ENCODE measurements at places on chromosomes 5 and 9. TPM values are rescaled to one million over a fixed set of nuclear protein-coding genes. Genes with fewer than 3 reads are reported as not detected.

GRCh38 chr9:34783951-34784487 is 74.1 kb upstream of the CCL21 start:
- no peak overlapping the region for H3K27ac ChIP-seq
- no peak for DNase-seq
- H3K4me3 ChIP-seq = no peak overlapping the region
- peaks cover 5% of the 10 kb centered on the region for H3K4me1 ChIP-seq
- no peaks in the 10 kb centered on the region for H3K36me3 ChIP-seq
- no peaks in the 10 kb centered on the region for H3K27me3 ChIP-seq

- peak overlapping the region; percentile 87 for H3K27ac ChIP-seq
- no peaks in the 10 kb centered on the region for H3K27me3 ChIP-seq
- H3K4me3 ChIP-seq = no peak overlapping the region
- peaks cover 18% of the 10 kb centered on the region for H3K36me3 ChIP-seq
Measured at GRCh38 chr5:68289498-68289897, 73.9 kb downstream of the PIK3R1 start.

GRCh38 chr9:121885345-121885901 is 207.7 kb downstream of the TTLL11 start:
- no peak for DNase-seq
- H3K36me3 ChIP-seq = no peaks in the 10 kb centered on the region
- no peaks in the 10 kb centered on the region for H3K27me3 ChIP-seq
- H3K4me3 ChIP-seq = no peak overlapping the region

The FBLL1 gene
- total RNA-seq = 0.17 TPM

- H3K4me3 ChIP-seq = no peak overlapping the region
- H3K4me1 ChIP-seq = no peaks in the 10 kb centered on the region
- no peaks in the 10 kb centered on the region for H3K27me3 ChIP-seq
- DNase-seq = no peak
- no peaks in the 10 kb centered on the region for H3K36me3 ChIP-seq
Measured at GRCh38 chr5:169778622-169779596, 141.8 kb downstream of the DOCK2 start.

- DNase-seq = no peak
- H3K27ac ChIP-seq = peak overlapping the region; percentile 18
- peaks cover 20% of the 10 kb centered on the region for H3K4me1 ChIP-seq
- H3K36me3 ChIP-seq = peaks cover 2% of the 10 kb centered on the region
- no peaks in the 10 kb centered on the region for H3K27me3 ChIP-seq
Measured at GRCh38 chr9:125160750-125161149, 17.4 kb upstream of the SCAI start.

- no peak for DNase-seq
- H3K27ac ChIP-seq = no peak overlapping the region
- H3K36me3 ChIP-seq = no peaks in the 10 kb centered on the region
- no peak overlapping the region for H3K4me3 ChIP-seq
- no peaks in the 10 kb centered on the region for H3K4me1 ChIP-seq
Measured at GRCh38 chr5:111942661-111943401, 185.8 kb upstream of the NREP start.

DNA sequence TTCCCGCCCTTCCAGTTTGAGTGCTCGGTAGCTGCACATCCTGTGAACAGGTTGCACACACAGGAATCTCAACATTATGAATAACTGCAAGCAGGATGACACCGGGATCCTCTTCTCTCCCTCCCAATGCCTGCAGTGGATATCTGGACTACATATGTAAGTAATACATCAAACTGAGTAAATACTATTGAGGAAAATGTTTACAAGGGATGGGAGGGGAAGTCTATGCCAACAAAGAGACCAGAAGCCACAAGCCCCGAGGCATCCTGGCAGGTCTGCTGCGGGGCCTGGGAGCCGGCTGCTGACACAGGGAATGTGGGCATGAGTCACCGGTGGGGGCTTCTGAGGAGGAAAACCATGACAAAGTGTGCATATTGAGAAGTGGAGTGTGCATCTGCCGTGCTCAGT is 8.6 kb upstream of the ANKRD33B start:
- no peak for DNase-seq
- H3K4me1 ChIP-seq = peaks cover 8% of the 10 kb centered on the region
- no peaks in the 10 kb centered on the region for H3K36me3 ChIP-seq
- H3K27me3 ChIP-seq = no peaks in the 10 kb centered on the region
- H3K4me3 ChIP-seq = no peak overlapping the region
- H3K27ac ChIP-seq = no peak overlapping the region

The EGFL7 gene
- 169 TPM for total RNA-seq

GRCh38 chr9:125985142-125985997 is 238.2 kb downstream of the PBX3 start:
- DNase-seq = no peak
- no peaks in the 10 kb centered on the region for H3K27me3 ChIP-seq
- H3K4me1 ChIP-seq = no peaks in the 10 kb centered on the region
- H3K4me3 ChIP-seq = no peak overlapping the region
- H3K36me3 ChIP-seq = no peaks in the 10 kb centered on the region

DNA sequence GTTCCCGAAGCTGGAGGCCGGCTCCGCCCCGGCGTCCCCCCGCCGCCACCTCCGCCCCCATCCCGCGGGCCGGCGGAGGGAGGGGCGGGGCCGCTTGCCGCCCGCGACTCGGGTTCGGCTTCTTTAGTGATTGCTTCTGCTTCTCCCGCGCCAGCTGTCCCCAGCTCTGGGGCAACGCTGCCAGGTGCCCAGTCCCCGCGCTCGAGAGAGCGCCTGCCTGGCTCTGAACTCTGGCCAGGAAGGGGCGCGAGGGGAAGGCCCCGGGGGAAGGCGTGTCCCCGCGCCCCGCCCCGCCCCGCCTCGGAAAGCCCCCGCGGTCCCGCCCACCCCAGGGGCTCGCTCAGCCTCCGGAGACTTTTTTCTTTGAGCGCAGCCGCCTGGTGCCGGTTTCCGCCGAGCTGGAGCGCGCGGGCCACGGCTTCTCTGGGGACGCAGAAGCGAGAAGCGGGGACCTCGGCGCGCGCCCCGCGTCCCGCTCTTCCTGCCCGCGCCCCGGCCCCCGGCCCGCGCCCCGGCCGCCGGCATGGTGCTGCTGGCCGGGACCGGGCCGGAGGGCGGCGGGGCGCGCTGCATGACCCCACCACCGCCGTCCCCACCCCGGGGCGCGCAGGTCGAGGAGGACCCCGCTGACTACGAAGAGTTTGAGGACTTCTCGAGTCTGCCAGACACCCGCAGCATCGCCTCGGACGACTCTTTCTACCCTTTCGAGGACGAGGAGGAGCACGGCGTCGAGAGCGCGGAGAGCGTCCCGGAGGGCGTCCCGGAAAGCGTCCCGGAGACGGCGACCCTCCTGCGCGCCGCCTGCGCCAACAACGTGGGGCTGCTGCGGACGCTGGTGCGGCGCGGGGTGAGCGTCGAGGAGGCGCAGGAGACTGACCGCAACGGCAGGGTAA is at the start of gene ANKRD33B:
TSS of gene ANKRD33B (plus strand) at position 126 of the 893 bp plus-strand sequence. CDS start at position 524, 398 bp downstream.
- H3K4me1 ChIP-seq = peaks cover 16% of the 10 kb centered on the region
- H3K27me3 ChIP-seq = no peaks in the 10 kb centered on the region
- H3K4me3 ChIP-seq = peak within 1 kb of the TSS; percentile 65
- DNase-seq = peak; percentile 93
- H3K36me3 ChIP-seq = no peaks in the 10 kb centered on the region

DNA sequence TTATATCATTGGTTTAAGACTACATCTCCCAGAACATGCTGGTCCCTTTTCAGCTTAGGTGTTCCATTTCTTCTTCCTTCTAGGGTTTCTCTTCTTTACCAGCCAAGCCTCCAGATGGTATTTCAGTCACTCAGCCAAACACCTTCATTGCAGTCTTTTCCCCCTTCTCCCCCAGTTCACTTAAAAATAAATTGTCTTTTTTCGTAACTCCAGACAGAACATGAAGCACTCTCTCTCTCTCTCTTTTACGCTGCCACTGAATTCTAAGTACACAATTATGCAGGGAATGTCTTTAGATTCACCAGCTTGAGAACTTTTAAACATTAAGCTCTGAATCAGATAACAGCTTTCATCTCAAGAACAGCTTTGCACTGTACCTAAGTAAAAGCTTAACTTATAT is 419.7 kb upstream of the BRINP1 start:
- H3K4me1 ChIP-seq = no peaks in the 10 kb centered on the region

- H3K4me3 ChIP-seq = no peak overlapping the region
- H3K36me3 ChIP-seq = no peaks in the 10 kb centered on the region
- no peak for DNase-seq
- peaks cover 59% of the 10 kb centered on the region for H3K4me1 ChIP-seq
Measured at GRCh38 chr9:112753725-112754124, 3.2 kb downstream of the SNX30 start.

GRCh38 chr9:114273461-114273881 is 49.4 kb upstream of the ORM1 start:
- H3K36me3 ChIP-seq = no peaks in the 10 kb centered on the region
- no peak overlapping the region for H3K4me3 ChIP-seq
- no peak overlapping the region for H3K27ac ChIP-seq
- no peaks in the 10 kb centered on the region for H3K27me3 ChIP-seq

DNA sequence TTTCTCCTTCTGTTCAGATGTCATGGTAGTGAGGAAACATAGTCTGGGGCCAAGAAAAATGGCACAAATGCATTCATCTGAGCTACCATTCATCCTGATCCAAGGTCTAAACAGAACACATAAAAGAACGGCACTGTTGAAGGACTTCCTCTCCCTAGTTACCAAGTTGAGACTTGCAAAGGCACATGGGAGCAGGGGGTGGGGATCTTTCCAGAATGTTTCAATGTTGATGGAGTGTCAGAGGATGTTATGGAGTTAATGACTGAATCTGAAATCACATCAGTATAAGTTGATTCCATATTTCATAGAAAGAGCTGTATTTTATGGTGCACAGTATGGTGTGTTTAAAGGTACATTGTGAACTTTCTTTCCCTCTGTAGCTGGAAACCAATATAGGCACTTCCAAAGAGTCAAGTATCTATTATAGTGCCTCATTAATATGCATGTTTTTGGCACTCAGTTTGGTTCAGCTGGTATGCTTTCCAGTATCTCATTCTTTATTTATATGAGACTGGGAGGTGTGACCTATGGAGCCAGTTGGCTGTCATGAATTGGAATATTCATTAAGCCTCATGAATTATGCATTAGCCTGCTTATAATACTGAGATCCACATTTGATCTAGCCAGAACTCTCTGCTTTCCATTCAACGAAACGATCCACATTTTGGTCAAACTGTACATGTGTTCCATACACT is 603.0 kb downstream of the NR2F1-AS1 start:
- no peaks in the 10 kb centered on the region for H3K4me1 ChIP-seq
- H3K27ac ChIP-seq = no peak overlapping the region
- no peaks in the 10 kb centered on the region for H3K36me3 ChIP-seq
- DNase-seq = no peak

The CDX1 gene
- not detected for total RNA-seq

GRCh38 chr9:129160712-129161533 is 17.1 kb downstream of the IER5L start:
- no peaks in the 10 kb centered on the region for H3K27me3 ChIP-seq
- H3K27ac ChIP-seq = no peak overlapping the region
- DNase-seq = no peak
- no peak overlapping the region for H3K4me3 ChIP-seq
- no peaks in the 10 kb centered on the region for H3K36me3 ChIP-seq

GRCh38 chr5:35370871-35371270 is 140.6 kb upstream of the PRLR start:
- H3K4me3 ChIP-seq = no peak overlapping the region
- no peaks in the 10 kb centered on the region for H3K36me3 ChIP-seq
- no peaks in the 10 kb centered on the region for H3K27me3 ChIP-seq
- no peak for DNase-seq
- H3K4me1 ChIP-seq = peaks cover 3% of the 10 kb centered on the region

The NDOR1 gene
- 7.7 TPM for total RNA-seq

GRCh38 chr9:7123743-7124142 is 366.0 kb downstream of the KDM4C start:
- no peaks in the 10 kb centered on the region for H3K4me1 ChIP-seq
- DNase-seq = no peak
- H3K36me3 ChIP-seq = no peaks in the 10 kb centered on the region
- H3K27ac ChIP-seq = no peak overlapping the region
- no peaks in the 10 kb centered on the region for H3K27me3 ChIP-seq

- peaks cover 21% of the 10 kb centered on the region for H3K36me3 ChIP-seq
- no peak overlapping the region for H3K4me3 ChIP-seq
- DNase-seq = no peak
- no peaks in the 10 kb centered on the region for H3K27me3 ChIP-seq
- H3K27ac ChIP-seq = no peak overlapping the region
Measured at GRCh38 chr5:138938526-138938925, 63.4 kb upstream of the LRRTM2 start.

GRCh38 chr9:107932046-107932445 is 442.5 kb upstream of the KLF4 start:
- no peak for DNase-seq
- no peaks in the 10 kb centered on the region for H3K4me1 ChIP-seq
- no peak overlapping the region for H3K27ac ChIP-seq
- no peak overlapping the region for H3K4me3 ChIP-seq
- H3K36me3 ChIP-seq = no peaks in the 10 kb centered on the region

- H3K27ac ChIP-seq = no peak overlapping the region
- no peaks in the 10 kb centered on the region for H3K36me3 ChIP-seq
- H3K27me3 ChIP-seq = no peaks in the 10 kb centered on the region
- no peaks in the 10 kb centered on the region for H3K4me1 ChIP-seq
Measured at GRCh38 chr9:38118862-38119438, 49.9 kb upstream of the SHB start.

The MARCHF11 gene
- not detected for total RNA-seq

DNA sequence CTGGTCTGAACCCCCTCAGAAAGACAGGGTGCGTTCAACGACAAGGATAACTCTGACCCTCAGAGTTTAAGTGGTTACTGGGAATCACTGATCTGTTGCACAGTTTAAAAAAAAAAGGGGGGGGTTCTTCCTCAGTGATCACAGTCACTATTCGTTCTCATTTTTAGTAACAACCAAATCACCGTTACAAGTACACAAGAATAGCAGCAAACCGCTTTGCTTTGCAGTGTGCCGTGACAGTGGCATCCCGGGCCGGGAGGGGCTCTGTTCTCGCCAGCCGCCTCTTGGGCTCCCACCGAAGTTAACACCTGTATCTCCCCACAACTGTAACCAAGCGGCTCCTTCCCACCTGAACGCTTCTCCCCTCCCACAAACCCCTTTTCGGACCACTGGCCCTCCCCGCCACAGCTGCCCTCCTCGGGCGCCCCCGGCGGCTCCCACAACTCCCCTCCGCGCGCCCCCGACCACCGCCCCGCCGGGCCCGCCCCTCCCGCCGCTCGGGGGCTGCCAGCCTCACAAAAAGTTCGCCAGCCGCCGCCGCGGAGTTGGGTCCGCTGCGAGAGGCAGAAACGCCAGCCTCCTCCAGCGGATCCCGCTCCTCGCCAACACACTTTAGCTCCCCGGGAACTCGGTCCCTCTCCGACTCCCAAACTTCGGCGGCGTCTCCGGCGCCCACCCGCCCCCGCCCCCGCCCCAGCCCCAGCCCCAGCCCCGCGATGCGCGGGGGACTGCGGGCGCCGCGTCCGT is 1.2 kb downstream of the SSBP2 start:
- peaks cover 18% of the 10 kb centered on the region for H3K4me1 ChIP-seq
- H3K27ac ChIP-seq = peak overlapping the region; percentile 92

GRCh38 chr9:7811677-7812076 is 12.1 kb upstream of the DMAC1 start:
- H3K4me3 ChIP-seq = no peak overlapping the region
- no peak for DNase-seq
- H3K4me1 ChIP-seq = no peaks in the 10 kb centered on the region
- no peaks in the 10 kb centered on the region for H3K27me3 ChIP-seq

- no peak for DNase-seq
- H3K4me1 ChIP-seq = no peaks in the 10 kb centered on the region
- no peaks in the 10 kb centered on the region for H3K36me3 ChIP-seq
- H3K4me3 ChIP-seq = no peak overlapping the region
- no peak overlapping the region for H3K27ac ChIP-seq
Measured at GRCh38 chr5:65010841-65011240, 242.1 kb downstream of the CWC27 start.

GRCh38 chr5:135993335-135993879 is 35.4 kb upstream of the TGFBI start:
- H3K27me3 ChIP-seq = no peaks in the 10 kb centered on the region
- no peak overlapping the region for H3K27ac ChIP-seq
- no peaks in the 10 kb centered on the region for H3K4me1 ChIP-seq
- H3K36me3 ChIP-seq = no peaks in the 10 kb centered on the region
- DNase-seq = no peak
